C1 segment of cervical spinal cord (tissue), 14 donors: ENCODE measurements at places on chromosomes 3 and 15.

DNA sequence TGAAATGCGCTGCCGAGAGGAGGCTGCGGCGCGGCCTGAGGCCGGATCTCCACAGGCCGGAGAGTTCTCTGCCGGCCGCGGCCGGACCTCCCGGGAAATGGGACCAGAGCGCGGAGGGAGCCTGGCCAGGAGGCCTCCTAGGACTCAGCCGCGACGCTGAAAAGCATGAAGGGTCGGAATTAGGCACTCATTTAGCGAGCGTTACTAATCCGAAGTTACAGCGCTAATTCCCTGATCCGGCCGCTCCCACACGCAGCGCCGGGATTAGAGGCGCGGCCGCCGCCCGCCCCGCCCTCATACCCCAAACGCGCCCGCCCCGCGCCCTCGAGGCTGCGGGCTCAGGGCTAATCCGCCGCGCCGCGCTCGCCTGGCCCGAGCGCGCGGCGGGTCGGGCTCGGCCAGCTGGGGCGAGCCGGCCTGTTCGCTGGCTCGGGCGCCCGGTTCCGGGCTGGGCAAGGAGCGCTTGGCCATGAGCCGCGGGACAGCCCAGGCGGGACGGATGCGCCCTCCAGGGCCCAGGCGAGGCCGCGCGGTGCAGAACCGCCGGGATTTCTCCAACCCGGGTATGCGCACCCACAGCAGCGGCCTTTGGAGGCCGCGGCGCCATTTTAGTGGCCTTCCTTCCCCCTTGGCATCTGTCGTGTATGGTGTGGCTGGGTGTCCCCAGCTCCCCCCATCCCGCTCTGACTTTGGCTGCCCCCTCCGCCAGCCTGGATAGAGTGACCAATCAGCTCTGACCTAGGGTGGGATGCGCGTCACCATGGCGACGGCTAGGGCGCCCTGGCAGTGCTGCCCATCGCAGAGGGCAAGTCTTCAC is 36.8 kb upstream of the POLG start:
- DNase-seq: peak; percentile 26

- DNase-seq: no peak
Measured at GRCh38 chr15:67405208-67406191, 115.4 kb upstream of the C15orf61 start.

GRCh38 chr3:154967090-154967489 is 113.0 kb upstream of the MME start:
- no peak for DNase-seq

- peak; percentile 71 for DNase-seq
Measured at GRCh38 chr15:89647191-89647851, 7.9 kb downstream of the KIF7 start.

DNA sequence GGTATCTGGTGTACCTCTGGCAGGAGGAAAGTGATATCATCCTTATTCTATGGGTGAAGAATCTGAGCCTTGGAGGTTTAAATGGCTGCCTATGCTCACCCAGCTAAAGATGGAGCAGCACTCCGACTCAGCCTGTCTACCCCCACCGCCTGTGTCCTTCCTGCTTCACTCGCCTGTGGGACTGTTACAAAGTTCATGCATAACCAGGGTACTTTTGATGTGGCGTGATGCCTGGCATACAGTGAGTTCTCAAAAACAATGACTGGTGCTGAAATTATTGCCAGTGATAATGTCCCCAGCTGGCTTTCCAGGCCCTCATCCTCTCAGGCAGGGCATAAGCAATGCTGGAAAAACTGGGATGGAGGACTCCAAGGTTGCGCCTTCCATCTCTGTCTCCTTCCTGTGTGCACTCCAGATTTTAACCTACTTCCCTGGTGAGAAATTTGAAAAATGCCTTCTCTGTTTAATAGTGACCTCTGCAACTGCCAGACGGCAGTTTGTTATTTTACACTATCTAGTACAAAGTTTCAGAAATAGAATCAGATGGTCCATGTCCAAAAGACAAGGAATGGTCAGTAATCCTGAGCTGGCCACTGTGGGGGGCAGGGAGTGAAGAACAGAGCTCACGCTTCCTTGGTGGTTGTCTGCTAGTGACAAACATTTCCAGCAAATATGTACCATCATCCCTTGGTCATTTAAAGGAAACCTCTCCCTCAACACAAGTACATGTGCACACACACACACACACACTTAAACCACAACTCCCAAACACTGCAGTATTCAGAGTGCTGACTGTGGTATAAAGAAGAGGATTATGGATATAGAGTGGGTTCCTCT is 86.5 kb upstream of the NMNAT3 start:
- DNase-seq: no peak

GRCh38 chr3:101038393-101038792 is 45.2 kb upstream of the ABI3BP start:
- DNase-seq: no peak

DNA sequence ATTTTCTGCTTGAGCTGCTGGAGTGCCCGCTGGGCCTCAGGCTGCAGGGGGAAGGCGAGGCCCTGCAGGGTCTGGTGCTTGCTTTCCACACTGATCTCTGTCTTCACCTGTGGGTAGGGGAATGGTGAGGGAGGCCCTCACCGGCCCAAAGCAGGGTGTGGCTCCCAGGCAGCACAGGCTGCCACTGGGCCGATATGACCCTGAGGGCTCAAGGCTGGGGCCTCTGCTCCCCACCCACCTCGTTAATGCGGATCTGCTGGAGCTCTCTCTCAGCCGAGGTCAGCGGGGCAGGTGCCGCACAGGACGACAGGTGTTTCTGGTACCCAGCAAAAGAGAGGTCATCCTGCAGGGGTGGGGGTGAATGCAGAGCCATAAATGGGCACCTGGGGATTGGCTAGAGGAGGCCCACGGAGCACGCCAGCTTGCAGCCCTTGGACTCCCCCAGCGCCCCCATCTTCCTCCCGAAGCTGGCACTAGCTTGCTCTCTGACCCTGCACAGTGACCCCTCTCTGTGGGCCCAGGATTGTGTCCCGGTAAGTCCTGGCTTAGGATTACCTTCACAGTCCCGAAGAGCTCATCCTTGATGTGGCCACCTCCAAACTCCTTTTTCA is 5.5 kb upstream of the TLR9 start:
- no peak for DNase-seq

DNA sequence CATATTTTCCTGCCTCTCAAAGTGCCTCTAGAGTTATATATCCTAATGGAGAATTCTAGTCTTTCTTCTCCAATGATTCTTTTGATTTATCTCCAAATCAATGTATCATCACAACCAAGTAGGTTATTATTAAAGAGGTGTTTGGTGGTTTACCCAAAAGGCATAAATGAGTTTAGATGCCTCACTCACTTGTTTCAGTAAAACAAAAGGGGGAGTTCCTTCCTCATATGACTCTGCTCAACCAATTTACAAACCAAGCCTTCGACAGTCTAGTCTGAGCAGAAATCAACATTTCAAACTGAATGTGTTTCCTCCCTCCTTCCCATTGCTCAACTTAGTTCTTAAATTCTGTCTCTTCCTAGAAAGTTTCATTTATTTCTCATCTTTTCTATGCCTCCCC is 116.5 kb downstream of the TNIK start:
- DNase-seq: no peak

- DNase-seq: no peak
Measured at GRCh38 chr15:31080591-31081014, 20.9 kb downstream of the TRPM1 start.
